ENCODE measurements at places on chromosomes 11 and 22.
A peak's percentile ranks its signal among the peaks of the same experiment; 100 is the strongest.

GRCh38 chr11:77791301-77791700 is 29.2 kb downstream of the RSF1 start:
- no peak for DNase-seq

DNA sequence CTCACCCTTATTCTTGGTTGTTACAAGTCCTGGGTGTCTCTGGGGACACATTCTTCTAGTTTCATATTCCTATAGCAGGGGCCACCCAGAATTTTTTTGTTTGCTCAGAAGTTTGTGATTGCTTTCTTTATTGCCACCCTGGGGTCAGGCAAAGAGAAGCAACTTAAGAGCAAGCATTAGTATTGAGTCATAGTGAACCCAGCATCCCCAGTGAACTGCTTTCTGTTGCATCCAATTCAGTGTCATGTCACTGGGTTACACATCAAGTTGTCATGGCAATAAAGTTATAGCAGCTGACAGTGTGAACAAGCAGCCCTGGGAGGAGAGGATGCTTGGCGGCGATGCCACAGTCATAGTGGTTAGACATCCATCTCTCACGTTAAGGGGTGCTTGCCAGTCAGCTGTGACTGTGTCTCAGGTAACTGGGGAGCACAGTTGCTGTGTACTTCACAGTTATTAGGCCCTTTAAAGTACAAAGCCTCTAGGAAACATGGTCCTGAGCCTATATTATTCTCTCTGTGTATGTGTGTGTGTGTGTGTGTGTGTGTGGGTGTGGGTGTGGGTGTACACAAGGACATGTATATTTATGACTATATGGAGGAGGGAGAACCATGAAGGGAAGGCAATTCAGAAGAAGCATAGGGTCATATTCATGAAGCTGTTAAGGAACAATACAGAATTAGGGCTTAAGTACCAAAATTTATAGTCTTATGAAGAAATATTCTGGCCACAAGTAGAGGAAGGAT is 52.5 kb downstream of the TRIM44 start:
- no peak for DNase-seq

GRCh38 chr11:7467652-7468051 is 17.7 kb upstream of the OLFML1 start:
- DNase-seq = no peak

DNA sequence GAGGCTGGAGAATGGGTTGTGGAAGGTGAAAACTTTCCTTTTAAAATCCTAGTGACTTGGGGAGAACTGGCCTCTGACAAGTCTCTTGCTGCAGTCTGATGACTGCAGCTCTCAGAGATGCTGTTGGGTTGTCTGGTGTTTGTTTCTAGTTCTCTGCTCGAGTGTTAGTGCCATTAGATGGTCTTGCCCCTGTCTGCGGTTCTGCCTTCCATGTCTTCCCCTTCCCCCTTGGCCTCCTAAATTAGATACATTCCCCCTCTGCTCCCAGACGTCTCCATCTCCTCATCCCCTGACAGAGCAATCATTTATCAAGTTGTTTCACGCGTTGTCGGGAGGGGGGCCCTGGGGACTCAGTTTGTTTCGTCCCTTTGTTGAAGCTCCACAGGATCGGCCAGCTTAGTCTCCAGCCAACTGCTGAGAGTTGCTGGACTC is 67.7 kb downstream of the CECR2 start:
- no peak for DNase-seq

DNA sequence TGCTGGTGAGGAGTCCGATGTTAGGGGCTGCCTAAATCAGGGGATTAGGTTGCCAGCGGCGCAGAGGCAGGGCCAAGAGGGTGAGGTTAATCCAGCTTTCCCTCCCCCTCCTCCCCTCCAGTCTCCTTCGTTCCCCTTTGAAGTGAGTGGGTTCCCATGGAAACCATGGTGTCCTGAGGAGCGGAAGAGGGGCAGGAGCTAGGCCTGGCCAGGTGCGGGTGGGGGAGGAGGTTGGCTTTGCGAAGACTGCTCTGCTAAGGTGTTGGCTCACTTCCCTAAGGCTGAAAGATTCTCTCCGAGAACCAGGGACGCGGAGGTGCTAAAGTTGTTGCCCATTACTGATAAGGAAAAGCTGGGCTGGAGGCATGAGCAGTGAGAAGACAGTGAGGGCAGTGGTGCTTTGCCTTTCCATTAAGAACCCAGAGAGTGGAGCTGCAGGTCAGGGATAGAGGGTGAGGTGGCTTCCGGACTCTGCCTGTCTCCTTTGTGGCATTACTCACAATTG is 124.6 kb downstream of the FEZ1 start:
- DNase-seq = no peak

- DNase-seq = no peak
These were observed 101.7 kb downstream of the TMEM135 start for GRCh38 chr11:87139475-87139874.

DNA sequence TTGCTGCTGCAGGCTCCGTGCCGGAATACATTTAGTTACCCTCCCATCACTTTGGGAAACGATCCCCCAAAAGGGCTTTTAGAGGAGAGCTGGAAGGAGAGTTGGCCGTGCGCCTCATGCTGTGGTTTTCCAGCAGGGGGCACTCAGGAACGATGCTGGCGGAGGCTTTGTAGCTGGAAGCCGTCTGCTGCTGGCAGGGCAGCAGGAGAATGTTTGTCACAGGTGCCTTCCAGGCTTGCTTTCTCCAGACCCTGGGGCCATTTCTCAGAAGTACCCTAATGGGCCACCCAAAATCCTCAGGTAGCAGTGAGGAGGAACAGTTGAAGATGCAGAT is 30.0 kb upstream of the CABP7 start:
- DNase-seq = no peak

- no peak for DNase-seq
These were observed 15.3 kb upstream of the RASL10A start for GRCh38 chr22:29330753-29331152.

DNA sequence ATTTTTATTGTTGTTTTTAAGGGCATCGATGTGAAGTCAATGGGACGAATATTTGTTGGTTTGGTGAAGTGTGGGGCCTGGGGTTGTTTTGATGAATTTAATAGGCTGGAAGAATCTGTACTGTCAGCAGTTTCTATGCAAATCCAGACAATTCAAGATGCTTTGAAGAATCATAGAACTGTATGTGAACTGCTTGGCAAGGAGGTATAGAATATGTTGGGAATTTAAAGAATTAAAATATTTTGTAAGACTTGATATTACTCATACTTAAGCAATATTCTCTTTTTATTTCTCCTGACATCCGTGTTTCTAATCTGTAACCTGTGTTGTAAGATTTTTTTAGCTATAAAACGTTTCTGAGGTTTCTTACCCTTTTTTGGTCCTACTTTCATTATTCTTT is 61.6 kb downstream of the DYNC2H1 start:
- DNase-seq = no peak

DNA sequence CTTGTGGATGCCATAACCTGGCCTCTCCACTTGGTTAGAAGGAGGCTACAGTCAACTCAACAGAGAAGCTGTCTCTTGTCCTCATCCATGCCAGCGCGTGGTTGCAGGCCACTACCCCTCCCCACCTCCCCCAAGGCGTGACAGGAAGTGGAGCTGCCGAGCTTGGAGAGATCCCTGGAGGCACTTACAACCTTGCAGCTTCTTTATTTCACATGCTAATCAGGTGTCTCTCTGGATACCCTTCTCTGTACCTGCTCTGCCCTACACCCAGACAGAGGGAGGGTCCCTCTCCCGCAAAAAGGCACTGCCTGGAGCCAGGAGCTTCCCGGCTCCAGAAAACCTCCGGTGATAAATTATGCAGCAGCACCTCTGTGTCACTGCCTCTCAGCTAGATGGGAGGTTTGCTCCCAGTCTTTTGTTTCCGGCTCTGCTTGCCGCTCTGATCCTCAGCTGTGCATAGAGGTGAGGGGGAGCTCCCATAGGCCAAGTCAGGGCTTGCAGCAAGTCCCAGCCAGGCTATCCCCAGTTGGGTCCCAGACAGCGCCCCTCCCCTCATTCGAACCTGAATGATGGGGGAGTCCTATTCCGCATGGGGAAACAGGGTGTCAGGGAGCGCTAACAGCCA is 5.7 kb downstream of the LRP4 start:
- DNase-seq = no peak

GRCh38 chr11:128733440-128734102 is 39.7 kb downstream of the FLI1 start:
- no peak for DNase-seq

- DNase-seq = no peak
These were observed 70.1 kb upstream of the LINC01488 start for GRCh38 chr11:69411257-69411924.

- peak; percentile 85 for DNase-seq
These were observed at the start of gene TRABD for GRCh38 chr22:50185375-50186087. Gene TRABD (plus strand): TSS chr22:50185913. CDS start chr22:50193061, 7,148 bp downstream.

DNA sequence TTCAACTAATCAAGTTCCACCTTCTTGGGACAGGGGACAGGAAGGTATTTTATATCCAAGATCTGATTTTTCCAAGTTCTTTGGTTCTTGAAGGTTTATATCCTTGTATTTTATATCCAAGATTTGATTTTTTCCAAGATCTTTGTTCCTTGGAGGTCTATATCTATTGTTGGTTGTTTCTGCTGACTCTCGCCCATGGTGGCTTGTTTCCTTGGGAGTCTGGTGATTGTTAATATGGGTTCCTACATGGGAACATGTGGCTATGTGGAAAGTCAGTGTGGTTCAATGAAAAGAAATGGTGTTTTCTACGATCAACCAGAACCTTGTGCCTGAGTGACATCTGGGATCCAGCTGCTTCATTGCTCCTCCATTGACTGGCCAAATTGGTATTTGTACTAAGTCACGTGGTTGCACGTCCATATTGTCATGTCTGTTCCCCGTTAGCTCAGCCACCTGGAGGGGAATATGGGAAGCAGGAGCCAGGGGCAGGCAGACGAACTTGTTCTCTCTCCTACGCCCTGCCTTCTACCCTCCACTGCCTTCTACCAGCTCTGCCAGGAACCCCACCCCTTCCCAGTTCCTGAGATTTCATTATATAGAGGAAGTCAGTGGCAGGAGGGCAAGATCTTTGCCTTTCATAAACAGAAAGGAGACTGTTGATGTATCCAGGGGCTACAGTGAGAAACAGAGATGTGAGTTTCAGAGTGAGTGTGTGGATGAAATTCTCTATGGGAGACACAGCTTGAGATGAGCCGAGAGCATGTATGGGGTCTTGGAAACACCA is 11.1 kb upstream of the CSF2RB start:
- DNase-seq = no peak

DNA sequence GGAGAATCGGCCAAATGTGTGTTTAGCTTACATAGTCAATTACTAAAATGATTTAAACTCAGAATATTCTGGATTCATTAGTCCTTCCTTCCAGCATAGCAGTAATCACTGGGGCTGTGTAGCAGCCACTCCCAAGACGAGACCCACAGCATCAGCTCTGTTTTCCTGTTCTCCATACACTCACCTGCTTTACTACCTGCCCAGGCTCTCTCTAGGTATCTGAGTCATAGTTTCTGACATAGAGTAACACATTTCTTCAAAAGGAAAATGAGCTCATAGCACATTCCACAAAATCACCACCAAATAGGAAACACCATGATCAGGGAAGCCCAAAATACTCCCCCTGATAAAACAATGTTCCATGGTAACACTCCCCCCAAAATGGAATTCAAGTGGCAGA is 22.9 kb downstream of the MORC2 start:
- no peak for DNase-seq

DNA sequence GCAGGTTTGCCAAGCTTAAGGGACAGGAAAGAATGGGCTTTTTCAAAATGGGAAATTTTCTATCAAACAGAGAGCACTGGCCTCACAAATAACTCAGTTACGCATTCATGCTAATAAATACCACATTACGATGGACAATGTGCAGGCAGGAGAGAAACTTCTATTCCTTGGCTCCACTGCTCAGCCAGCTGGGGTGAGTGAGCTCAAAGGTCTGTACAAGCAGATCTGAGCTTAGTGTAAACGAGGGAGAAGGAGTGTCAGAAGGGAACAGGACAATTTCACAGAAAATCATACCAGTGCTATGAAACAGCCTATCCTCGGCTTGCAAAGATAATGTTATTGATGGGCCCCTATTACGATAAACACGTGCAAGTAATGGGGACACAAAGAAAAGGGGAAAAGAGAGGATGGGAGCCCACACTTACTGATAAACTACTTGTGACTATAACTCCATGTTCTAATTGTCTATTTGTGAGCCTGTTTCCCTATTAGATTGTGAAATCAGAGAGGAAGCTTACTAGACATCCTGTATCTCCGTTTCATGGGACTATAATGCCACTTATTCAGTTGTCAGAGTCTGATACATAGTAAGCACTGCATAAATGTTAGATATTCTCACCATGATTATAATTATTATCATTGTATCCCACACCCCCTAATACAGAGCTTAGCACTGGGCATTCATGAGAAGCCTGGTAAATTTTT is 46.3 kb downstream of the AMOTL1 start:
- DNase-seq = no peak

DNA sequence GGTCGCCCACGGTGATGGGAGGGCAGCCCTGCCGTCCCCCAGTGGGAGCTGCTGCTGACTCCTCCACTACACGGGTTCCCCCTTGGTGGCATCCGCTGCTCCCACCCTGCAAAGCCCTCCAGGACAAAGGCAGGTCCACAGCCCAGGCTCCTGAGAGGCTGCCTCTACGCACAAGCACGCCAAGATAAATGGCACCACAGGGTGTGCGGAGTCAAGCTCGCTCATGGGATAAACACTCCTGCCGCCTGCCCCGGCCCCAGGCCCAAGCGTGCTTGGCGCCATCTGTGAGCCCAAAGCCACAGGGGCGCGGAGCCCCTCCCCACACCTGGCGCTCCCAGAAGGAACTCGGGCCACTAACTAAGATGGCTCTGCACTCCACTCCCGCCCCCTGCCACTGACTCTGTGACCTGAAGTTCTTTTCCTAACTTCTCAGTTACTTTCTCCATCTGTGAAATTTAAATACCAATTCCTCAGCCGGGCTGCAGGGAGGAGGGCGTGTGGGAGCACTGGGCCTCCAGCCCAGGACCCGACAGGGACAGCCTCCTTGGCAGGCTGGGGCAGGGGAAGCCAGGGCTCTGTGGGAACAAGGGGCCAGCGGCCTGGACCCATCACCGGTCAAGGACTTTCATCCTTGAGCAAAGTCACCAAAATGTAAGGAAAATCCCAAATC is 14.9 kb downstream of the EHD1 start:
- DNase-seq = no peak

- DNase-seq = no peak
These were observed 120.0 kb upstream of the BDNF start for GRCh38 chr11:27820249-27820648.

Measured in activated CD8-positive, alpha-beta memory T cell treated with anti-CD3 and anti-CD28 coated beads for 1 hour (primary cell).